NCI-H345 (cell line): ENCODE measurements at places on chromosomes 1 and 21.

DNA sequence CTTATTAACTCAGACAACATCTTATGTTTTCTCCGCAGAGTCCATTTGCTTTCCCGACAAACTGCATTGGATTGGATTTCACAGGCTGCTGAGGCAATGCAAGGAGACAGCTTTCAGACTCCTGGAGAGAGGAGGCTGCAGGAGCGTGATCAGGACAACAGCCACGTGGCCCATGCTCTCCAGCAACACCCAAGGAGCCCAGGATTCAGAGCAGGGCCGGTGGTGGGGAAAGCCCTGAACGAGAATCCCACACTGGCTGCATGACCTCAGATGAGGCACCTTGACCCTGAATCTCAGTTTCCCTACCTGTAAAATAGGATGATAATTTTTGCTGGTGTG, 78.3 kb upstream of the NFASC start:
- DNase-seq: no peak

DNA sequence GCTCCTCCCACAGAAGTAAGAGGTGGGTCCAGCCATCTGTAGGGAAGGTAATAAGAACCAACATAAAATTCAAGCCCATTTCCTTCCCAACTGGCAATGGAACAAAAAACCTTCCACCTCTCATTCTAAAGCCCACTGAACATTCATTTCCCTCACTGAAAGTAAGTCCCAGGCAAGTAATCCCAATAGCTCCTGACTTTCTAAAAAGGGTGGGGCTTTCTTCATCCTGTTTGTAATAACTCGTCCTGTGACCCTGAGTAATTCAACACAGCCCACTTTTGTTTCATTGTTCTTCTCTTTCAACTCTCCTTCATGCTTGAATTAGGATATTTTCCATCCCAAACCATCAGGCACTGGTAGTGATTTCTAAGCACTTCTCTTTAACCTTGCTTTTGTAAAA, 74.9 kb downstream of the DAB1 start:
- no peak for DNase-seq

DNA sequence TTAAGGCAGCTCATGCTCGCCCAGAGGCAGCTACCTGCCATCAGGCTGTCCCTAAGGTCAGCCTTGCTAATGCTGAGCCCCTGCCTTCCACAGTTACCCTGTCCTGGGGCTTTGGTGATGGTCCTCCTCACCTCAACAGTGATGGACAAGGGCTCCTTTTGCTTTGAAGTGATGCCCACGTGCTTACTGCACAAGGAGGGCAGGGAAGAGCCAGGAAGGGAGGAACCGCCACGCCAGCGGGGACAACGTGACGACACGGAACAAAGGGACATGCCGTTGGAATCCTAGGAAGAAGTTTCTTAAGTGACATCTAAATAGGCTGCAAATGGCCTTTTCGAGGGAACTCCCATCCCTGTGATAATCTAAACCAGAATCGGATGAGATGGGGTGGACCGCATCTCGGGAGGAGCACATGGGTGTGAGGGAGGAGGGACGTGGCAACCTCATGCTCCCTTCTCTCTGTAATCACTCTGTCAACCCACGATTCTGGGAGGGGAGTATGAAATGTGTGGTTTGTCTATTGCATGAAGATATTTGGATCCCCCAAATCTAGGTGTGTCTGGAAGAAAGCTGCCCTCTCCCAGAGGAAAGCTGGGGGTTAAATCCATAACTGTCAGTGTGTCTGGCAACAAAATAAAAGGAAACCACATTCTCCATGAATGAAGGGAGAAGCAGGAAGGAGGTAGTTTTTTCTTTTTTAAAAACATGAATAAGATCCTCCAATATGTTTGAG, 110.9 kb upstream of the IRF2BP2 start:
- no peak for DNase-seq

DNA sequence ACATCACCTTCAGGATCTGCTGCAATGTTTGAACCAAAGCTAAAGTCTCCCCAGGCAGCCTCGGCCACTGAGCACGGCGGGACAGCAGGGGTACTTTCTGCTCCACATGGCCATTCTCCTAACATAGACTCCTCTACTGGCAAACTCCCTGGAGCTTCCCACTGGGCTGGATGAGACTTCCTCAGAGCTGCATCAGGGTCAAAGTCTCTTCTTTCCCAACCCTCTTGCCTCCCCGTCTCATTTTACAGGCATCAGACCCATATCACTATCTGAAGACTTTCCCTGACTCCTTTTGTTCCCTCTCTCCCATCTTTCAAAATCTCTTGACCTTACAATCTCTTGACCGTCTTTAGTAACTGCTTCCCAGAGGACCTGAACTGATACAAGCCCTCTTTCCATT, 42.2 kb upstream of the KIRREL1 start:
- no peak for DNase-seq

GRCh38 chr1:225364439-225364838, 63.4 kb downstream of the LBR start:
- no peak for DNase-seq

GRCh38 chr1:200874694-200875093, 1.9 kb downstream of the GPR25 start:
- no peak for DNase-seq

DNA sequence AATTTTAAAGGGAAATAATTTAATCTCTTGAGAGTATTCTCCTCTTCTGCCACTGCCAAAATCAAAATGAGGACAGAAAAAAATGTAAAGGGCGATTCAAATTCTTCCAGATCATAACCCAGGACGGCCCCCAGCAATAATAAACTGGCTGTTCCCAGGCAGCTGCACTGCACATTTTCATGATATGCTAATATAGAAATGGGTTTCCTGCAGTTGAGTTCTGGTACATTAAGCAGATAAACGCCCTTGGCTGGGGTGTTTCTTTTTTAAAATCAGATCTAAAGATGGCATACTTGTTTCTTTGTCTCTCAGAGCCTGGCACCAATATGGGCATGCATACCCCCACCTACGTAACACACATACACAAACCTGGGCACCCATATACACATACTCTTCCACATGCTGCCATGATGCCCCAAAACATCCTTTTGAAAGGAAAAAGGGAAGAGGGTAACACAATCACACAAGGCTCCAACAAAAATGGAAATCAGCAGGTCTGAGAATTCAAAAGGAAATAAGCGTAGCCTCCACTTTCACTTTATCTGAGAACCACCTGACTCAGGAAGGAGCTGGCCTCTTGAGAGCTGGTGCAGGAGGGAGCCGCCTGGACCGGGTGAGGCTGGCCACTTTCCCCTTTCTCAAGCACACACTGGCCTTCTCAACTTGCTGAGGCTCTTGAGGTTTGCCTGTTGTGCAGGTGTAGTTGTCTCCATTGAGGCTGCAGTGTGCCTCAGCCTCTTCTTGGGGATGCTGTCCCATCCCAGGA, 653.4 kb downstream of the KIF26B start:
- no peak for DNase-seq

DNA sequence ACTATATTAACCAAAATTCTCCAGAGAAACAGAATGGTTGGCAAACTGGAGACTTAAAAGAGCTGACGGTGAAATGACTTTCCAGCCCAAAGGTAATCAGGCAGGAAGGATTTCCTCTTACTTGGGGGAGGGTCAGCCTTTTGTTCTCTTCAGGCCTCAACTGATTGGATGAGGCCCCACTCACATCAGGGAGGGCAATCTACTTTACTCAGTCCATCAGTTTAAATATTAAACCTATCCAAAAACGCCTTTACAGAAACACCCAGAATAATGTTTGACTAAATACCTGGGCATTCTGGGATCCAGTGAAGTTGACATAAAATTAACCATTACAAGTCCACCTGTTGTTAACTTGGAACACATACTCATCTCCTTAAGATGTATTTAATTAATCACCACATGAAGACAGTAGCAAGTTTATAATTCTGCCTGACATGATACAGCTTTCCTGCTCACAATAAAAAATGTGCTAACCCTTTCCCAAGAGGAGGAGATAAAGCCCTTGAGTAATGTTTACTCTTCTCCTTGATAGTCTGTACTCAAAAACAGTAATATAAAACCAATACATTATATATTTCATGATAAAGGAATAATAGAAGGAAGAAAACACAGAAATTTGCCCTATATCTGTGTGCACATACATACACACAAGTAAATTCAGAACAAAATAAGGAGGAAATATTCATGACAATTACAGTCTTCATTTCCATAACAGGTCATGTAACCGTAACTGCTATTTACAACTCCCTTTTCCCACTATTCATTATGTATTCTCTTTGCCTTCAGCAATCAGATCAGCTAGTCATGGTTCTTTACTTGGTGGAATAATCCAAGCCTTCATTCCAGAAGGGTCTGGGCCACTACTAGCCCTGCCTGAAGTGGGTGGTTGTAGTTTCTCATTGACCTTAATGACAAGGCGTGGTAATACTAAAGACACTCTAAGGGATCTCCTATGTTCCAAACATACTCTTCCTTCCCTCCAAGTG, 107.5 kb upstream of the RUNX1 start:
- DNase-seq: peak; percentile 8

GRCh38 chr1:45848714-45849113, 45.3 kb downstream of the MAST2 start:
- no peak for DNase-seq

- no peak for DNase-seq
Observed at GRCh38 chr1:166485620-166486019, 318.8 kb upstream of the FAM78B start.

DNA sequence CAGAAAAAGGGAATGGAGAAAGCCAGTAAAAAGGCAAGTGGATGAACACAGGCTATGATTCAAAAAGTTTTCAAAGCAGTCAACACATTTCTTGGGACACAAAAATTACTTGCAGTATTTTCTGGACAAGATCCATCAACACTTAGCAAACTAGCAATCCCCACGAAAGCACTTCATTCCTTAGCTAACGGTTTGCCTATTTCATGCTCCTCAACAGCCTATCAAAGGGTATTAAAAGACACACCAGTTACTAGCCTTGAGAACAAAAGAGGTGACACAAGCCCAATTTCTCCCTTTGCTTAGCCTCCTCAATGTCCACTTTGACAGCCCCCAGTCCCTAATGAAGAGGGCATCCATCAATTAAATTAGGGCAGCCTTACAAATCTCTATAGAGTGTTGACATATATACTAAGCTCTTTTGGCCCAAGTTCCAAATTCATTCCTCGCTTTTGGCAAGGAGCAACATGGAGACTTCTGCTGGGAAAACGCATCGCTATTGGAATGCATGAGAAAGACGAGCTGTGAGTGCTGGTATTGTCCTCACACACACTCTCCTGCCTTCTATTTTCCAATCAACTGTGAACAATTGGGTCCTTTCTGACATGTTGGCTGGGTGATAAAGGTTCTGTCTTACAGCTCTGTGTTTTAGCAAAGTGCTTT, 180.0 kb downstream of the TNR start:
- DNase-seq: no peak

DNA sequence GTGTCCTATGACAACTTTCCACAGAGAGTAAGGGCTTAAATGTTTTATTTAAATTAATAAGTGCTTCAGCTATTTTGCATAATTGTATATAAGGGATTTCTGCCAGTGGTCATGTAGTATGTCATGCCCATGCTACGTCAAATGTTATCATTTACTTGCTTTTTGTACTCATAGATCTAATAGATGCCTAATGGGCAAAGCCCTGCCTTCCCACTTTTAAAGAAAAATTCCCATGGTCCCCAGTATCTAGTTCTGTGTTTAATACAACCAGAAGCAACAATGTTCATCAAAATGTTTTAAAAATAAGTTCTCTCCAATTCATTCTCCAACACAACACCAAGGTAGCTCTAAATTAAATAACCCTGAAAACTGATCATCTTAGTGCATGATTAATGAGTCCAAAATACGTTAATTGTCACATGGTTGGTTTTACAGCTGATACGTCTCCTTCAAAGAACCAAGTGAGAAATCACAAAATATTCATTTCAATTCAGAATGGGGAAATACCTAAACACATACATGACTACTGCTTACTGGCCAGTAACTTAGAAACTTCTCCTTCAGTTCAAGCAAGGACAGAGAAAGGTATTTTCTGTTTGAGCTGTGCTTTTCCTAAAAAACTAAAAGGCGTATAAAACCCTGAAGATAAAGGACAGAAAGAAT, 49.1 kb upstream of the SDC3 start:
- DNase-seq: no peak

DNA sequence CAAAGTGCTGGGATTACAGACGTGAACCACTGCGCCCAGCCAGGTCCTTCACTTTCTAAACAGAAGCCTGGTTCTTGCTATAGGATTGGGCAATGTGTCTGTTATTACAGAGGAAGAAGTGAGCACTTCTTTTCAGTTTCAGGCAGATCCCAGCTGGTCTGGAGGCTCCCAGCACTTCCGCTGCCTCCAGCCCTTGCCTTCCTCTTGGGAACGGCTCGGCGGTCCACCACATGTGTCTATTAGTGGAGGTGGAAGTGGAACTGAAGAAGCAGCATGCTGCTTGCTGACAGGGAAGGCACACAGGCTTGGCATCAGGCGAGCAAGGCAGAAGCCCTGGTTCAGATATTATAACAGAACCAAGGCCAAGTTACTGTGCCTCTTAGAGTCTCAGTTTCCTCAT, 17.0 kb downstream of the MKNK1 start:
- DNase-seq: no peak

- no peak for DNase-seq
Observed at GRCh38 chr1:100366209-100366525, 13.9 kb downstream of the CDC14A start.

DNA sequence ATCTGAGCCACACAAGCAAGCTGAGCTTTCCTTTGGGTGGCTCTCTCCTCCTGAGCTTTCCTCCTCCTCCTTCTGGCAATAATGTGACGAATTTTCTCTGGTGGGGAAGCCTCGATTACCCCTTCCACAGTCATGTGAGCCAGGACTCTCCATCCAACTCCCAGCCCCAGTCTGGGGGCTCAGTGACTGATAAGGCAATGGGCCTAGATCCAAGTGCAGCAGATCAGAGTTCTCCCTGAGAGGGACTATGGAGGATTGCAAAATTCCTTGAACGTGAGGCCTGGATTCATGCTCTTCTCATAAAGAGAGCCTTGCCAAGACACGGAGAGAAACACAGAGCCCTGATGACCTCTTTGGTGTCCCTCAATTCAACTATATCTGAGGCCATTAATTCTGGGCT, 31.3 kb upstream of the TRIM67 start:
- no peak for DNase-seq

- no peak for DNase-seq
Observed at GRCh38 chr1:50645139-50645538, 221.9 kb upstream of the DMRTA2 start.

GRCh38 chr1:150552128-150552910, 3.1 kb downstream of the ADAMTSL4 start:
- DNase-seq: no peak

DNA sequence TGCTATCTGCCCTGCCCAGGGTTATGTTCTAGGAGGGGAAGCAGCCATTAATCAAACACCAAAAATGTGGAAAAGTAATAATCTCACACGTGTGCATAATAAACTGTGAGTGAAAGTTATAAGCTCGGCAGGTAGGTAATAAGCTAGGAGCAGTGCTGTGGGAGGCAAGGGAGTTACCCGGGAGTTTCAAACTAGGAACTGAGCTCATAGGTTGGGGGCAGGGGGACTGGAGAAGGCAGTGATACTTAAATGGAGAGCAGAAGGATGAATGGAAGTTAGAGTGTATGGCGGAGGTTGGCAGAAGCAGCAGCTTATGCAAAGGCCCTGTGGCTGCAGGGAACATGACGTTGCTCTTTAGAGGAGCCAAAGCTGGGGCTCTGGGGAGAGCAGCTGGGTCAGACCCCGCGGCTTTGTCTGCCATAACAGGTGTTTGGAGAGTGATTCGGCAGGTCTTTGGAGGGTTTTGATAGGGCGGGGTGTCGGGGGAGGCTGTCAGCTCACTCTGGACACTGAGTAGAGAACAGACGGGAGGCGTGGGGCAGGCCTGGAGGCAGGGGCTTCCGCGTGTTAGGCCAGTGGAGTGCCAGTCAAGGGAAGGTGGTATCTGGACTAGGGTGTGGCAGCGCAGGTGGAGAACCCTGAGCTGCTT, 20.0 kb downstream of the PTPRF start:
- DNase-seq: no peak

GRCh38 chr1:31640179-31640578, 4.5 kb downstream of the PEF1 start:
- no peak for DNase-seq
